ENCODE measurements at places on chromosomes 3 and 15.

- DNase-seq: no peak
These were observed 15.2 kb downstream of the RMDN3 start for GRCh38 chr15:40739854-40740253.

- DNase-seq: no peak
These were observed 21.9 kb upstream of the P2RY13 start for GRCh38 chr3:151351219-151351618.

- DNase-seq: no peak
These were observed 21.3 kb upstream of the GADL1 start for GRCh38 chr3:30915782-30916181.

DNA sequence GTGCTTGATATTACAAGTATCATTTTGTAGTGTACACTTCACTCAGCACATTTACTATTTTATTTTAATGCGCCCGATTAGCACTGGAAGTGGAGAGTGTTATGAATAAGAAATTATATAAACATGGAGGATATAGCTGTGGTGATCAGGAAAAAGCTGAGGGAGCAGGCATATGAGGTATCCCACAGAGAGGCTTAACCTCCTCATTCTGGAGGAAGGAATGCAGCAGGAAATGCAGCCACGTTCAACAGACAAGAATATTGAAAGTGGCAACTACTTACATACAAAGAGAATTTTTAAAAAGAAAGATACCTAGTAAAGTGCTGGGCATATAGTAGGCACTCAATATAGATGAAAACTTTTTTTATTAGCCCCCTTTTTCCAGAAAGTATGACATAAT is 166.0 kb upstream of the SATB1 start:
- no peak for DNase-seq

DNA sequence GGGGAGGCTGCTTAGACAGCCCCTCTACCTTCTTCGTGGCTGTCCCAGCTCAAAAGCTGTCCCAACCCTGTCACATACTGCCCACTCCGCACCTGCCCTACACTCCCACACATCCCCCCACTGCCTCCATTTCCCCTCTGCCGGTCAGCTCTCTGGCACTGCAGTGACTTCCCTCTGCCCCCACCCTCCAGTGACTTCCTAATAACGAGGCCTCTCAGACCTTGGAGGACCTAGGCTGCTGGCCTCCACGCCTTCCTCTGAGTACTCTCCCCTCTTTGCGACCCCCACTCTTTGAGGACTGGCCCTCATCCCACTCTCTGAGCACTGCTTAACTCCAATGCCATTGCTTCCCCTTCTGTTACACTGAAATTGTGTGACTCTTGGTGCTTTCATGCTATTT is 45.3 kb downstream of the KY start:
- DNase-seq: no peak

DNA sequence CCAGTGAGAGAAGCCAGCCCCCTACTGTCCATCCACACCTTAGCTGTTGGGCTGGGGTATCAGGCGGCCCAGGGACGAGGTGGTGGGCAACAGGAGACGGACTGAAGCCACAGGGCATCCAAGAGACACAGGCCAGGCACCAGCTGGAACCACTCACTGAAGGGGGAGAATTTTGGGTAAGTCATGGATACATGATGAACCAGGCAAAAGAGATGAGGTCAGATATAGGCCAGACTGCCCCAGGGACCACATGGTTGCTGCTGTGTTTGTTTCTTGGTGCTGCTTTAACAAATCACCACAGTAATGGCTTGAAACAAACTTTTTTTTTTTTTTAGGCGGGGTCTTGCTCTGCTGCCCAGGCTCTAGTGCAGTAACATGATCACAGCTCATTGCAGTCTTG is 66.4 kb downstream of the SEMA5B start:
- DNase-seq: no peak

DNA sequence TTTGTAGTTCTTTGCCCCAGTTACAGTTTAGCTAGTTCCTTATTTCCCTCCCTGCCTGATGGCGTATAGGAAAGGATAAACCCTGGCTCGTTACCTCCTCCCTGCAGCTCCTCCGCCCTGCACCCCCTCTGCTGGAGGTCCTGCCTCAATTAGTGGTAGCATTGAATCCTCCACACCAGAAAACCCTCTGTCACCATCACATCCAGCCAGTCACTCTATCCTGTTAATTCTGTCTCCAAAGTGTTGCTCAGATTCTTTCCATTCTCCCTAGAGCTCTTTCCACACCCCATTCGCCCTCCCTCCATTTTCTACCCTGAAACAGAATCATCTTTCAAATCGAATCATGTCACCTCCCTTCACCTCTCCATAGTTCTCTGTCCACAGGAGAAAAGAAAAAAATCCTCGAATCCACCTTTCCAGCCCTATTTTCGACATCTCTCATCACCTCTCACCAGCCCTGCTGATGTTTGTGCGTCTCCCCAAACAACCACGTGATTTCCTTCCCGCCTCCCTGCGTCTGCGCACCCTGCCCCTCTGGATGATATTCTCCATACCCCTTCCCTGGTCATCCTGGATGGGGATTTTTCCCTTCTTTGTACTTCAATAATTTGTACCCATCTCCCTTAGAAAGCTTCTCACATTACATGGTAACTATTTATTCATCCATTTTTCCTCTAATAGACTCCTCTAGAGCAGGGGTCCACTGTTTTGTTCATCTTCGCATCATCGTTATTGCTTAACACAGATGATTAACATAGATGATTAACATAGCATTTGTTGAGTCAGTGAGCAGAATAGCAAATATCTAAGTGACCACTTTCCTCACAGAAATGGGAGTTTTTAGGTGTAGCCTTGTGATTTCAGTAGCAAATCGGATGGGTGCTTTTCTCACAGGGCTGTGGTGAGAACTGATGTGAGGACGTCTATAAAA is 37.1 kb downstream of the MAP3K13 start:
- no peak for DNase-seq

DNA sequence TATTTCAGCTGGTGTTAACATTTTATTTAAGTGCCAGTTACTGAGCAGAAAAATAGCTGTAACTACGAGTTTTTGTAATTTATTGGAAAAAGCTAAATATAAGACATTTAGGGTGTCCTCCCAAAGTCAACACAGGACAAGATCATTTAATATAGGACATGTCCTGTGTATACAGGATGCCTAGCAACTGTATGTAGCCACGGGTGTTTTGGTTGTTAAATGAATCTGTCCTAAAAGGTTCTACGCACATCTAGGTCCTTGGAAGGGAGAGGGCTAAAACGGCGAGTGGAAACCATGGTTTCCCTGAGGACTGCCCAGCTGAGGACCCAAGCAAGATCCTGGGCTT is 565 bp upstream of the ZNF621 start:
- no peak for DNase-seq

DNA sequence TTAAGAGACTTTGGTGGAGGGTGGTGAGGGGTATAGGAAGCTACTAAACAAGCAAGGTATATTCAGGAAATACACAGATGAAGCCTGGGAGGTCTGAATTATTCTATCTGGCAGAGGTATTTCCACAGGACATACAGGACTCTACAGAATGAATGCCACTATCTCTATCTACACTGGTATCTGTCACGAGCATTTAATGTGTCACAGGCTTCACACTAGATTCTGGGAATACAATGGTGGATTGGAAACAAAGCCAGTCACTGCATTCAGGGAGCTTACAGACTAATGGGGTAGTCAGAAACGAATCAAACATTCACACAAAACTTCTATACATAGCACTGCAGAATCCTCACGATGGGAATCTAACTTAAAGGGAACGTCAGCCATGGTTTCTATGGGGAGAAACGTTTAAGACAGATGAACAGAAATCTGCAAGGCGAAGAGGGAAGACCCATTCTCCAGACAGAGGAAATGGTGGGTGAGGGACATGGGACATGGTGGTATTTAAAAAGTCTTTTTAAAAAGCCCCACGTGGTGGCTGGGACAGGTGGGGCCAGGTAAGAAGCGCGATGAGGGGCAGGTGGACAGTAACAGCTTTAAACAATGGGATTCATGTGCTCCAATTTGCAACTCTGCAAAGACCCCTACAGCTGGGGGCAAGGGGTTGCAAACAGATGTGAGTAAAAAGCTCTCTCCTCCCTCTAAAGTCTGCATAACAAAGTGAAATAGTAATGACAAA is 16.5 kb downstream of the LRIG1 start:
- no peak for DNase-seq

- DNase-seq: no peak
These were observed 54.3 kb downstream of the TRIM69 start for GRCh38 chr15:44790656-44791055.

DNA sequence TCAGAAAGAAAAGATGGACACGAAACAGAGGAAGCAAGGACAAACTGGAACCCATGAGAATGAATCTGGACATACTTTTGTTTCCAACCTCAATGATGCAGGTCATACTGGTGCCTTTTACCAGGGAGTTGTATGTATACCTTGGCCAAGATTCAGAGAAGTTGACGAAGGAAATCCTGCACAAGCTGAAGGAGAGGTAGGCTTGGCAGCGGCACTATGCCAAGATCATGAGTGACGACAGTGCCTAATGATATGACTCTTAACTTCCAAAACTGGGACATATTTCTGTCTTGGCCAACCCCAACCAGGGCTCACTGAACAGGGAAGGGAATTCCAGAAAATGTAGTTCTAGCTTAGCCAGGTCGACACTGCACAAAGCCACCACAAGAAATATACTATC is 149.2 kb upstream of the SLCO3A1 start:
- DNase-seq: no peak

DNA sequence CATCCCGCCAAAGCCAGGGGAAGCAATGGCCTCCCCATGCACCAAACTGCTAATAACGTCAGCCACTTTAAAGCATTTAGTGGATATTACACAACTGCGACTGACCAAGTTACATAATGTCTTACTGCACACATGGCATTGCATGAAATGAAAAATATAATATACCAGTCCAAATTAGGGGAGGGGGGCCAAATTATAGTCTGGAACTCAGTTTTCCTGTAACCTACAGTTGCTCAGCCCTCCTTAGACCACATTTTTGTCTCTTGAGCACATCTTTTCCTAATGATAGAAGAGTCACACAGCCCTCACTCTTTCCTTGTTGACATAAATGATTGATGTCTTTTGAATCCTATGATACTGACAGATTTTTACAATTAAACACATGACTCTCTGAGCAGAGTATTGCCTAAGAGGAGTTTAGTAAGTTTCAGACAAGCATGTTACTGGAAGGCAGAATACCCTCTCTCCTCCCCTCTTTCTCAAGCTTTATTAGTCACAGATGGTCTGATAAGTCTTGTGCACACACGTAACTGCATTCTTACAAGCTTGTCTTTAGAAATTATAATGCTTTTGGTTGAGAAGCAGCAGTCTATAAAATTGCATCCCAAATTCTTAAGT is 1.1 kb upstream of the PLD1 start:
- DNase-seq: no peak

- DNase-seq: no peak
These were observed 310.9 kb downstream of the TBC1D5 start for GRCh38 chr3:17431484-17432045.
